ENCODE measurements at places on chromosomes 2 and 18.
A peak's percentile ranks its signal among the peaks of the same experiment; 100 is the strongest.

DNA sequence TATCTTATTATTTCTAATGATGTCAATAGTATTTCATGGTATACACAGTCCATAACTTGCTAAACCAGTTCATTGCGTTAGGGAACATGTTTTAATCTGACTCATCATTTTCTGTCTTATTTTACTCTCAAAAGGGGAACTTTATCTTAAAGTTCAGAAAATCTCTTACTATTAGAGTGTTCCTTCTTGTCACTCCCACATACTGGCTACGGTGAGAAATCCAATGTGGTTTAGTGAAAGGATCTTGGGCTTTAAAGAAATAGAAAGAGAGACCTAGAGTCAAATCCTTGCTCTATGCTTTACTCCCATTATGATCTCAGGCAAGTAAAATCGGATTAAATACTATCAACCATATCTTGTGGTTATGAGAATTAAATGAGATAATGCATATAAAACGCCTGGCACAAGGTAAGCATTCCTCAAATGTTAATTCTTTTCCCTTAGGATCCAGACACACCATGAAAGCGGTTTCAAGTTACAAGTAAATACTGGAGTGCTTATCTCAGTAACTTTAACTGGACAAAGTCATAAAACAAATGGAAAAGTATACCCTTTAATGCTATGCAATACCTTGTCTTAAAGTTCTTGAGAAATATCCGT, 576.0 kb downstream of the ARHGAP15 start:
- no peak for DNase-seq

DNA sequence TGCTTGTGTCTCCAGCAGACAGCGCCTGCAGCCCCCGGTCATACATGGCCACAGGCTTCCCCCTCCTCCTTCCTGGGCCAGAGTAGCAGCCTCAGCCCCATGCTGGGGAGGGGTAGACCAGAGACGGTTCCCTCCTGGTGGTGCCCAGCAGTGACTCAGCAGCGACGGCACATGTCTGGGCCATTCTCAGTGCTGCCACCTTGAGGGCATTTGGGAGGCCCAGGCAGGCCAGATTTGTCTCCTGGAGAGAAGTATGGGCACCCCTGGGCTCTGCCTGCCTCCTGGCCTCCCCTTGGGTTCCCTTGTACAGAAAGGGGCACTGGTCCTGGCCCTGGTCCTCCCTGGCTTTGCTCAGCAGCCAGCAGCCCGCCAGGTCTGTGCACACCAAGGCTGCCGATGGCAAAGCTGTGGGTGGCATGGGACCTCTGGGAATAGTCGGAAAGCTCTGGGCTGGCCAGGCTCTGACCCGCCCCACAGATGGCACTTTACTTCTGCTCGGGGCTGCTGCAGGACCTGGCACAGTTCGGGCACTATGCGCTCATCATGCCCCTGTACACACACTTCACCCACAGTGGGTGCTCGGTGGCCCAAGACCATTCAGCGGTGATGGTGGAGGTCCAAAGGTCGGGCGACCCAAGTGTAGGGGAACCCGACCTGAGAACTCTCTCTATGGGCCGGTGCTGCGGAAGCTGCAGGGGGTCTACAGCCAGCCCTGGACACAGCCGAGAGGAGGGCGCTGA, 11.4 kb upstream of the ALPI start:
- peak; percentile 51 for DNase-seq

DNA sequence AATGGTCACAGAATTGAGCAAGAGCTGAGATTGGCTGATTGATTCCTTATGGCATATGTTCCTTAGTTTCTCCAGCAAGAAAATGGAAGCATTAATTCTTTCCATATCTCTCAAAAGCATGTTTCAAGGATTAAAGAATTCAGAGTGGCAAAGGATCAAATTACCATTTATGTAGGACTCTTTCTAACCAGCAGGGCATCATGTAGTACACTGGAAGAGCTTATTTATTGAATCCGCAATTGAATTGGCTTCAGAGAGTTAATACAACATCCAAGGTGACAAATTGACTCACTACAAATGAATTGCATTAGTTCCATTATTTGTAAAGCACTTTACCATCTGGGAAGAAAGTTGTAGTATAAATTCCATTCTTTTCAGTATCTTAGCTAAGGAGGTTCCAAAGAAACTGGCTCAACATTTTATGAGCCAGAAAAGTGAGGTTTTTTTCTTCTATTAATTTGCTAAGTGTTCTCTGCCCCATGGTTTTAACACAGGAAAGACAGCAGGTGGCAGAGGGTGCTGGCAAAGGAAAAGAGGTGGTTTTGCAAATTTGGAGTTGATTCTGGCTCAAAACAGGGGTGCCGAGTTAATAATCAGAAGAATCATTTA, 409.9 kb downstream of the MTX2 start:
- no peak for DNase-seq

GRCh38 chr18:14928396-14928795, 180.4 kb downstream of the ANKRD30B start:
- DNase-seq = no peak

- DNase-seq = no peak
These were observed 81.8 kb upstream of the GAREM1 start for GRCh38 chr18:32552421-32553030.

GRCh38 chr18:78642296-78642951, 337.2 kb upstream of the SALL3 start:
- DNase-seq = no peak

DNA sequence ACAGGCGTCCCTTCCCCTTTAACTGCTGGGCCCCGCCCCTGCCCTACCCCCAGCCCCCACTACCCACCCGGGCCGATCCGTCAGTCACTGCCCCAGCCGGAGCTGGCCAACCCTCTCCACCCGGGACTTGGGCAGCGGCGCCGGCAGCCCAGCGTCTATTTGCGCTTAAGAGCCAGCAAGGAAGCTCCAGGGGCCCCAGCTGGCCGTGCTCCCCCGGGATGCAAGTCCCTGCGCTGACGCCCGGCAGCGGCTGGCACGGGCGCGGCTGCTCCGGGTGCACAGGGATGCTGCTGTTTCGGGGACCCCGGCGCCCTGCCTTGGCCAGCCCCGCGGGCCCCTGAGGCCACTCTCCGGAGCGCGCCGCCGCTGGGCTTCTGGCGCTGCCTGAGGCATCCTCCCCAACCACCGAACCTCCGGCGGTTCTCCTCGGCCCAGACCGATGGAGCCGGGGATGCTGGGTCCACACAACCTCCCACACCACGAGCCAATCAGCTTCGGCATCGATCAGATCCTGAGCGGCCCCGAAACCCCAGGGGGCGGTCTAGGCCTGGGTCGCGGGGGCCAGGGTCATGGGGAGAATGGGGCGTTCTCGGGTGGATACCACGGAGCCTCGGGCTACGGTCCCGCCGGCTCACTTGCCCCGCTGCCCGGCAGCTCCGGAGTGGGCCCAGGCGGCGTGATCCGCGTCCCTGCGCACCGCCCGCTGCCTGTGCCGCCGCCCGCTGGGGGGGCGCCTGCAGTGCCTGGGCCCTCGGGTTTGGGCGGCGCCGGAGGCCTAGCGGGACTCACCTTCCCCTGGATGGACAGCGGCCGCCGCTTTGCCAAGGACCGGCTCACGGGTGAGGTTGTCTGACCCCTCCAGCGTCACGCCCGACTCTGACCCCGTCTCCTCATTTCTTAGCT, at the start of gene TLX2:
Gene TLX2 (plus strand): TSS at position 83 of the 903 bp plus-strand sequence. CDS start 357 bp downstream, at position 440.
- no peak for DNase-seq

DNA sequence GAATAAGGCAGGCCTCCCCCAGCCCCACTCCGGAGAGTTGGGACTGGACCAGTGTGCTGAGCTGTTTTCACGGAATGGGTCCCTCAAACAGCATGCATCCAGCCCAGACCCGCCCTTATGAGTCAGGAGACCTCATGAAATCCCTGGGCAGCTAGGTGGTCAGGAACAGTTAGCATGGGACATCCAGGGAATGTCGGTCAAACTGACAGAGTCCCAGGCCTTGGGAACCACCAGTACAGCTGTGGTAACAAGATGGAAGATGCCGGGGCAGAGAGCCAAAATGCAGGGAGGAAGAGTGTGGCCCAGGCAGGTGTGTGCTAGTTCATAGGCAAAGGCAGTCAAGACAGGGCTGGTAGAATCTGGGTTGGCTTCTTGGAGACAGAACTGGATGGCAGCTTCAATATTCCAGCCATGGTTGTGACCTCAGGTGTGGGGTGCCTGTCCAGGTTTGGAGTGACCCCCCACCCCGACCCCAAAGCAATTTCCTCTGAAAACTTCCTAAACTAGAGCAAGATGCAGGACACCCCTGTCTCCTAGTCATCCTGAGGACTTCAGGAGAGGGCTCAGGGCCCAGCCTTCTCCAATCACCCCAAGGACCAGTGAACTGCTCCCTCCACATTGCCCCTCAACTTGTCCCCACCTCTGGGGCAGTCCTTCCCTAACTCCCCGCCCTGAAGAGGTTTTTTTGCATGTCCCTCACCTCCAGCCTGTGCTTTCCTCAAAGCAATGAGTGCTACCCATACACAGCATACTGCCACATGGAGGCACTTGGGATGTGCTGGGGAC, 46.5 kb downstream of the KCNIP3 start:
- no peak for DNase-seq

GRCh38 chr2:160347269-160347863, 146.2 kb downstream of the RBMS1 start:
- no peak for DNase-seq

DNA sequence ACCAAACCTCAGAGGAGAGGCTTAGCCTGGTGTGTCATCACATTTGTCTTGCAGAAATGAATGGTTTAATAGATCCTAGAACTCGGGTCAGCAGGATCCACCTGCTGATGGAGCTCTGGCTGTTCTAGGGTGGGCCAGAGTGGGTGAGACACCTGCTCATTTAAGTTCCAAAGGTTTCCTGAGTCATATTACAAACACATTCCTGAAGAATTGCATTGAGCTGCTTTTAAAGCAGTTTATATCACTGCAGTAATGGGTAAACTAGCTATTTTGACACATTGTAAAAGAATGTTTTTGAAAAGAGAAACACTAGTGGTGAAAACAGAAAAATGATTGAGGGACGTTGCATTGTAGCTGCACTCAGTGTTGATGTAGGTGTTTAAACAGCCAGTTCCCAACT, 175.3 kb upstream of the TCF4 start:
- DNase-seq = no peak

DNA sequence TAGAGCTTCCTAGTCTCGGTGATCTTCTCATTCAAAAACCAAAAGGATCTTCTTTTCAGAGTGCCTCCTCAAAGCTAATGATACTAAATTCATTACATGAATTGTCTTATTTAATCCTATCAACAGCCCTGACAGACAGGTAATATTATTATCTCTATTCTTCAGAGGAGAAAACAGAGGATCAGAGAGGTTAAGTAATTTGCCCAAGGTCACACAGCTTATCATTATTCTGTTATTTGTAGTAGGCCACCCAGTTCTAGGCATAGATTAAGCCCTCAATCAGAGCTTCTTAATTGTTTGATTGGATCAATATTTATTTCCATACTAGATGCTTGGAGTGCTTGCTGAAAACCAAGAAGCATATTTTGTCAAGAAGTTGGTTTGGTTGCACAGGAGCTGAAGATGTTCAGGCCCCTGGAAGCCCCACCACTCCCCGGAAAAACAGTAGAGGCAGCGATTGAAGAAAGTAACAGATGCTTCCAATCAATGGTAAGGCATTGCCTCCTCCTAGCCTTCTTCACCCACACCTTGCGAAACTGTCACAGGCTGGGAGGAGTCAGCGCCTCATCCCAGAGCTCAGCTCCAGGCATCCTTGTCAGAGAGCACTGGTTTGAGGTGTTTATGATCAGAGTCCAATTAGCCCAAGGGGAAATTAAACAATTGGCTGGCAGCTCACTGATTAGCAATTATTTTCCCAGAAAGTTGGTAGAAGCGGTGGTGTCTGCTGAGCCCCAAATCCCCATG, 487.2 kb downstream of the BCL11A start:
- no peak for DNase-seq

DNA sequence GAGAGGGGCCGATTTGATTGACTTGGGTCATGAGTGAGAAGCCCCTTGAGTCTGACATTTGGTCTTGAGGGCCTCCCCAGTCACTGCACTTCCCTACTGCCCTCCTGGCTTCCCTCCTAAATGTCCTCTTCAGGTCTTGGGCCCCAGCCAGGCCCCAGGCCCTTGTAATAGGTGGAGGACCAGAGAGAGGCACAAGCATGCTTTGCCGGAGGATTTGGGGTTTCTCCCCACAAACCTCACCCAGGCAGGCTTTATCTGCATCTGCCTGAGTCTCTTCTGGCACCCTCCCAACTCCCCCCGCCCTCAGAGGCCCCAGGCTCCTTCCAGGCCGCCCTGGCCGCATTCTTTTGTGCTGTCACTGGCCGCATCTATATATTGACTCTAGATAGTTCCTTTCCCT, 270.7 kb downstream of the HAUS1 start:
- DNase-seq = no peak

- no peak for DNase-seq
These were observed 582 bp downstream of the RIOK3 start for GRCh38 chr18:23453680-23454058.

GRCh38 chr2:164840458-164840929, 1.1 kb downstream of the COBLL1 start:
- DNase-seq = no peak

- DNase-seq = no peak
These were observed 9.6 kb downstream of the RAX start for GRCh38 chr18:59263661-59264060.

DNA sequence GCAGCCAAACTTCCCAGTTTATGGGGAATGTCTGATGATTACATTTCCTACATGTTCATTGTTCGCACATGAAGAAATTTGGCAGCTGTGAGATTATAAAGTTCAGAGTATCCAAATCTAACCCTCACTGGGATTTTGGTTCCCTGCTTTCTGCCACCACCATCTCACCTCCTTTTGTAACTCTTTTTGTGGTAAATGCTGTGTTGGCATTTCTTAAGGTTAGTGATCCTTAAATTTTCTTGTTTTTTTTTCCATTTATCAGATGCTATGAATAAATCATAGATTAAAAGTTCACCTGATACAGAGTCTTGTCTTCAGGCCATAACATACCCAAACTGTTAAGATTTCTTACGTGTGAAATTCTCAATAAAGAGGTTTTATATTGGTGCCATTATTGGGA, 8.5 kb upstream of the TBR1 start:
- no peak for DNase-seq

DNA sequence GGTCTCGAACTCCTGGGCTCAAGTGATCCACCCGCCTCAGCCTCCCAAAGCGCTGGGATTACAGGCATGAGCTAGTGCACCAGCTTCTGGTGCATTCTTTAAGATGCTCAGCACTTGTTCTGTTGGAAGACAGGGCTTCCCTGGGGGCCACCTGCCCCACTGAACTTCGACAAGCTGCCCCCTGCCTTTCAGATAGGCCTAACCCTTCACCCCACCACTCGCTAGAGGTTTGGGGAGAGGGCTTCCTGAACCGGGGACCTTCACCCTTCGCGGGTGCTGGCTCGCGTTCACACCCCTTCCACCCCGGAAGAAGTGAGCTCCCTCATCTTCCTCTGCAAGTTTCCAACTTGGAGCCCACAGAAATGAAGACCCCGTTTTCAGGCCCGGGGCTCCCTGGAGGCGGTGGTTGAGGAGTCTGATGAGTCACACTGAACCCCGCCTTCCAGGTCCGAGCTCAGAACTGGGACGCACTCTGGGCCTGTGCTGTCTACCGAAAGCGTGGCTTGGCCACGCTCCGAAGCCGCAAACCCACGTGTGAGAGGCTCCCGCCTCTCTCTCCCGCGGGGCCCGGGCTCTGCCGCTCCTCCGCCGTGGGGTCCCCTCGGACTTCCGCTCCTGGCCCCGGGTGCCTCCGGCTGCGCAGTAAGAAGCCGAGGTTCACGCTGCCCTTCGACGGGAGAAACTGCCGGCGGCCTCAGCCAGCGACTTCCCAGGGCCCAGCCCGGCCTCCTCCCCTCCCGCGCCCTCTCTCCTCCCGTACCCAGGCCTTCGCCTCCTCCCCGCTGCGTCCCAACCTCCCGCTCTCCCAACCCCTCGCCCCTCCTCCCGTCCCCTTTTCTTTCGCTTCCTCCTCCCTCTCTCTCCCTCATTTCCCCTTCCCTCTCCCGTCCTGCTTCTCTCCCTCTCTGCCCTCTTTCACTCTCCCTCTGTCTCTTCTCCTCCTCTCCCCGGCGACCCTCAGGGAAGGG, 47.5 kb upstream of the SP3 start:
- no peak for DNase-seq

All from stimulated activated CD8-positive, alpha-beta memory T cell treated with anti-CD3 and anti-CD28 coated beads, Interleukin-7, amount 100 ng/mL, for 24 hours (primary cell).